Fibroblast of skin of scalp (primary cell): ENCODE measurements at places on chromosomes 2 and 18.

DNA sequence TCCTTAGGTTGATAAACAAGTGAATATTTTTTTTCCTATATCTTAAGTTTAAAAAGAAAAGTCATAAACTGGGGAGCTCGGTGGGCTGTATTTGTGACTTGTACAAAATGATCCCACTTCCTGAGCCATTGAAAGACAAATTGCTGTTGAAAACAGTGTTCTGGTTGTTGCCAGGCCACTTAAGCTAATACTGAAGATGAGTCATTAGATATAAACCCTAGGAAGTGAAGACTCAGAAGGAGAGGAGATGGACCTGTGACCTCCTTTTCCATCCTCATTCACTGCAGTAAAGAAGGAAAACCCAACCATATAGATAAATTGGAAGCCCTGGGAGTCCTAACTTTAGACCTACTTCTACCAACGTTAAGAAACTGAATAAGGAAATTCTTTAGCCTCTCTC is 46.2 kb upstream of the SERPINE2 start:
- DNase-seq: peak; percentile 72

DNA sequence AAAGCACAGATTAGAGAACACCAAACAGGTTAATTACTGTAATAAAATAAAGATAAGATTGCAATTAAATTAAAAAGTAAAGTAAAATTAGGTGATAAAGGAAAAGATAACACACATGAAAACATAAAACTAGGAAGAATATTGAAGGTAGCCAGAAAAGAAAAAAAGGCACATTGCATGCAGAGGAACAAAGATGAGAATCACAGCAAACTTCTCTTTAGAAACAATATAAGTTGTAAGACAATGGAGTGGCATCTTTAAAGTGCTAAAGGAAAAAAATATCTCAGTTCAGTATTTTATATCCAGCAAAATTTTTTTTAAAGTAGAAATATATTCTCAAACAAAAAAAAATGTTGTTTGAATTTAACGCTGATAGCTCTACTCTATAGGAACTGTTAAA is 366.0 kb downstream of the CPS1 start:
- DNase-seq: no peak

DNA sequence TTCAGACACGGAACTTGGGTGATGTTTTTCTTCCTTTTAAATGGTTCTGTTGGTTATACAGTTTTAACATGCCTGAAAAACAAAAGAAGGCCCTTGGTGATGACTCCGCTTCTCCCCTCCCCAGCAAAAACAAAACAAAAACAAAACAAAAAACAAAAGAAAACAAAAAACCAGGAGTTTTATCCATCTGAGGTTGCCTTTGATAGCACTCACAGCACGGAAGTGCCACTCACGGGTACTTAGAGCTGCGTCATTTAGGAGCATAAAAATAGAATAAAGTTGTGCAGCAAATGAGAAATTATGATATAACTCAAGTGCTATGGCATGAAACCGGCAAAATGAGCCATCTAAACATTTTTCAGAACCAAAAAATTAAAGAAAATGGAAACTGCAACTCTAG is 57.7 kb downstream of the ZEB2 start:
- no peak for DNase-seq

DNA sequence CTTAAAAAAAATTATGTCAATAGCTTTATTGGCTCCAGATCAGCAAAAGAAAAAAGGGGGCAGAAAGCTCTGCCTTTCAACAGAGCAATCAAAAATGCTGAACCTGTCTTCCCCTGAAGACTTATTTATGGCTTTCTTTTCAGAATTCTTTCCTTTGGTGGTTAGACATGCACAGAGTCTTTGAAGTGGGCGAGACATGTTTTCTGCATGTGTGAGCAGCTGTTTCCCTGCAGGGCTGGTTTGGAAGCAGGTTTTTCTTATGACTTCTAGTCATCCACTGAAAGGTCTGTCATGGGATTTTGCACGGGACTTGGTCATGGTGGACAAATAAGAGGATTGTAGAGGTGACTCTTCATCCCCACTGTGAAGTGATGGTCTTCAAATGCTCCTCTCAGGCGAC is 160.3 kb downstream of the VAPA start:
- no peak for DNase-seq

DNA sequence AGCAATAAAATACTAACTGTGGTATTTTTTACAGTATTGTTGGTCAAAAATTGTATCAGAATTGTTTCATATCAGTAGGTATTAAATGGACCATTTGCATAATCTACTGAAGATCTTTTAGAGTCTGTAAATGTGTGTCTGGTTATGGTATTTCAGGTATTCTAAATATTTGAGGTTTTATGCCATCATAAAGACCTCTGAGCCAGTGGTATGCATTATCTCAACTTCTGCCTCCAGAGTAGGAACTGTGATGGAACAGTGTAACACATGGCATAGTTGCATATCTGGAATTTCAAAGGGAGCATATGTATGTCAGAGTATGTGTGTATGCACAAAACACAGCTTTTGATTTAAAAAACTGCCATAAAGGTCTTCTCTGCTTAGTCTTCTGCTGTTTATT is 15.4 kb downstream of the GREB1L start:
- DNase-seq: no peak
